ENCODE measurements at places on chromosomes 12 and 14.

- no peak for DNase-seq
These were observed 1.4 kb upstream of the AP4S1 start for GRCh38 chr14:31024010-31024480.

DNA sequence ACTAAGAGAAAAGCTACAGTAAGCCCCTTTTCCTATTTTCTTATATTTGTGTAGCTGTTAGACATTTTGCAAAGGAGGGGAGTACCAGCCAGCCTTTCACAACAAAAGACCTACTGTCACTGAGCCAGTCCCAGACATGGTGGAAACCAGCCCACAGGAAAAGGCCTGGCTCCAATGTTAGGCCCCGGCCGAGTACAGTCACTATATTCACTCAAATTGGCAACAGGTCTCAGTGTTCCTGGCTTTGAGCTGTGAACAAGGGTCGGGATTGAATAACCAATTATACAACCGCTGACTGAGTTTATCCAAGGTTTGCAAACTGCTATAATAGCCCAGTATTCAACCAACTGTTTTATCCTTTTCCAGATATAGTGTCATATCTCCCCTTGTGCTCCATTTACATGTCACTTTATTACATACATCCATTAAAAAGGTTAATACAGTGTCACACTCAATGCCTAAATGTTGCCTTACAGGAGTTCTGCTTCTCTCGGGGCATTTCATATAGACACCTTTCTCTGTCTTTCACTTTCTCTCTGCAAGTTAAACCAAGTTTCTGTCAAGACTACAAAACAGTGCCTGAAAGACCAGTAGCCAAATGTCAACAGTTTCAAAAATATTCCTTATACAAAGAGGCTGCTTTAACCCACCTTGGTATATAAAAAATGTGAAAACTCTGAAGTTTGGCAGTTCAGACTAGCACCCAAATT lies 178.1 kb downstream of the SOX5 start:
- no peak for DNase-seq

DNA sequence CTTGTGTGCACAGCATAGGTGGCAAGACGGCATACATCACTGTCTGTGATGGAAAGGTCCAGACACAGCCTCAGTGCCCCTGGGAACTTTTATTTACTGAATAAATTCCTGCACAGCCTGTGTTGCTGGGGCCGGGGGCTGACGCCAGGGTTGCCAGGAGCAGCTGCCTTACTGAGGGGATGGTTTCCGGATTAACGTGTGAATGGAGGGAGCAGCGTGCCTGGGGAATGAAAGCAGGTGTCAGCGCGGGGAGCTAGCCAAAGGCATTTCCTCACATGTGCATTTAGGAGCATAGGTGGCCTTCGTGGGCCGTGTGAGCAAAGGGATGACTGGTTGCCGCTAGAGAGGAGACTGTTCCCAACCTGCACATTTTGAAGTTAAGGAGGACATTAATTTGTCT lies 41.6 kb downstream of the SFSWAP start:
- no peak for DNase-seq

DNA sequence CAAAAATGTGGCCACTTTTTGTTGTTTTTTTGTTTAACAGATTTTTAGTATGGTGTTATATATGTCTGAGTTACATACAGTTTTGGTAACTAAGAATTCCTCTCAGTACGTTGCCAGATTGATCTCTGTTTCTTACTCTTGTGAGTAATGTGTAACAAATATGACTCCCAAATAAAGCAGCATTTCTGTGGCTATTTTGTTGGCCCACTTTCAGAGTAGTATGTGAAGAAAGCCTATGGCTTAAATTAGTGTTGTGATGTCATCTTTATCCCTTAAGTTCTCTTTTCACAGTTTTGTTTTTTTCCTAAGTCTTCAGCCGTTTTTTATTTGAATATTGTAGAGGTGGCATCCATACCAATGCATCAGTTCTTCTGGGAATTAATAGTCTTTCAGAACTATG lies 10.7 kb downstream of the PCNX4 start:
- no peak for DNase-seq

DNA sequence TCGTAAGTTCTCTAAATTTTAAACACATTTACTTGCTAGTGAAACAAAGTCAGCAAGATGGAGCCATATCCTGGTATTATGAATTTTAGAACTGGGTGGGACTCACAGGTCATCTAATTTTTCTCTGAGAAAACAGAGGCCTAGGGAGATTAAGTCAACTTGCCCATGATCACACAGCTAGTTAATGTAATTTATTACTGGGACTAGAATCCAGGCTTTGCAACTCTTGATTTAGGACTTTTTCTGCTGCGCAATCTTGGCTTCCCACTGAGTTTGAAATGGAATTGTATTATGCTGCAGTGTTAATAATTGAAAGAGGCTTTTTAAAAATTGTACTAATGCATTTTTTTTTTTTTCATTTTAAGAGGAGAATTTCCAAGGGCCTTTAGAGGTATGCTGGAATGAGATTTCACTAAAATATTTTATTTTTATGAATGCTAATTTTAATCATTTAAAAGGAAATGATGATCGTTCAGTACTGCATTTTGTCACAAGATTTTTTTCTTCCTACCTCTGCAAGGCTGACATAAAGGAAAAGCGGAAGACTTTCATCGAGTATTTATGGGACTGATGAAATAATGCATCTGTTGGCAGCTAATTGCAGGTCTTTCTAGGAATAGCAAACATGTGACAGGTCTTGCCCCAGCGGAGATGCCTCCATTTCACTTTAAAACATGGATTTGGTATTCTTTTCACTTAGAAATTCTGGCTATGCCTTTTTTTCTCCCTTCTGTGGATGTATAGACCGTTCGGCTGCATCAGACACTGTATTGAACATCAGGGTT lies 9.6 kb downstream of the CRADD start:
- no peak for DNase-seq

GRCh38 chr12:83514372-83514771 lies 827.7 kb downstream of the TMTC2 start:
- no peak for DNase-seq

GRCh38 chr12:89156862-89157262 lies 195.4 kb downstream of the DUSP6 start:
- DNase-seq: no peak

GRCh38 chr14:49622022-49622607 lies 1.5 kb downstream of the MGAT2 start:
- no peak for DNase-seq

DNA sequence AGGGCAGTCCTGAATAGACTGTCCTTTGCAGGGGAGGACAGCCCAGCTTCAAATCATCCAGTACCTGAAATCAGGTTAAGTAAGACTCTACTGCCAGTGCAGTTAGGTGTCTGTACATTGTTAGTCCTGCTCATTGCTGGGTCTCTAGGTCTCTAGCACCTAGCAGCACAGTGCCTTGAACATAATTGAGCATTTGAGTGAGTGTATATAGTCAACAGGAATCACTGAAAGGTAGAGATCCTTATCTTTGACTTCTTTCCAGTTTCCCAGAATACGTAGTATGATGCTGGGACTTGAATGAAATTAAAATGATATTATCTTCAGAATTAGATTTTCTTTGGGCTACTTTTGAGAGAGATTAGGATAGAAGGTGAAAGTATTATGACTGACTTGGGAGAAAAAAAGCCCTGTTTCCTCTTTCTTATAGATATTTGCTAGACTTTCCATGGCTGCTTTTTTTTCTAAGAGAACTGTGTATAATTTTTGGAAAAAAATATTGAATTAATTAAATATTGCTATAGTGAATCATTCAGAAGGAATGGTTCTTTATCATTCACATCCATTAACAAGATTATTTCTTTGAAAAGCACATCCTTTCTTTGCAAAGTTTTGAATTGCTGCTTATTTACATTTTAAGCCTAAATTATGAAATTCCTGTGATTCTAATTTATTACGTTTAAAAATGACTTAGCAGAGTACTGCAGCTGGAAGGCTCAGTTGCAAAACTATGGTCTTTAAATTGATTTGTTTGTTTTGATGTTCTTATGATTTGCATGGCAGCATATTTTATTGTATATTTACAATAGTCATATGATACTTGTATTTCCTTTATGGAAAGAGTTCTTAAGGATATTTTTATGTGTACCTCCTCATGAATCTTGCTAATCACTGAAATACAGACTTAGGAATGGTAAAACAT lies 51.6 kb downstream of the PPP4R4 start:
- DNase-seq: no peak

DNA sequence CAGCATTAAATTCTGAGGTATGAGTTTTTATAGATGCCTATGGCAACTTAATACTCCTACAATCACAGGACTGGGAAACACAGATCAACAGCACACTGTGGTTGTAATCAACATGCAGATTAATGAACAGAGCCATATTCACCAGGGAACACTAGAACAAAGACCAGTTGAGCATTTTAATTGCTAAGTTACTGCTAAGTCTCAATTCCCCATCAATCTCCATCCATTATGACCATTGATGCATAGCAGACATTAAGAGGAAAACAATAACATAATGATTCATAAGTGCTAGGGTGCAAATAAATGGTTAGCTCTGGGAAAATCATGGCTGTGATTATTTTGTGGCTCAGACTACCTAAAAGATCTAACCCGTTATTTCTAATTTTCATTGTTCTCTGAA lies 505.6 kb downstream of the TRHDE start:
- no peak for DNase-seq

DNA sequence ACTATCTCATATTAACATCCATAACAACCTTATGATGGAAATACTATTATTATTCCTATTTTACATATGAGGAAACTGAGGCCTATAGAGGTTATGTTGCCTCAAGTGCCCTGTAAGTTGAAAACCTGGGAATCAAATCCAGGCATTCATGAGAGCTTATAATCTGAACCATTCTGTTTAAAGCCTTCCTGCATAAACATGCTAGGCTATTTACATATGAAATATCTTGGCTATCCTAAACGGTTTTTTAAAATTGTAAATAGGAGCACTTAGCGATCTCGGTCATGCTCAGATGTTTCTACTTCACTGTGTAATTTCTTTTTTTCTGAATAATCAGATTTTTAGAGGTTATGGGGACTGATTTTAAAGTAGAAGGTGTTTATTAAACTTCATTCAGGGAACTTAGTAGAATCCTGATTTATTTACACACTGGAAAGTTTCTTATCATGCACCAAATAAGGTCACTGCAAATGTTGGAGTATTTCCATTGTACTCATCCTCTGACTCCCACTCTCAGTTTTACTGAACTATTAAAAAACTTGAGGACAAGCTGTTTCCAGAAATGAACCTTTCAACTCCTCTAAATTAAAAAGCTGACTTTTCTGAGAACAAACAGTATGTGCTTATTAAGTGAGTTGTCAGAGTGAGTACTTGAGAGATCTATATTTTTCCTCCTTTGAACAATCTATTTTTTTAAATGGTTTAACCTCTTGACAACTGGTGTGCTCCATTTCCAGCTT lies 141.7 kb downstream of the PIK3C2G start:
- no peak for DNase-seq

GRCh38 chr12:130138478-130138877 lies 23.8 kb upstream of the FZD10 start:
- no peak for DNase-seq

DNA sequence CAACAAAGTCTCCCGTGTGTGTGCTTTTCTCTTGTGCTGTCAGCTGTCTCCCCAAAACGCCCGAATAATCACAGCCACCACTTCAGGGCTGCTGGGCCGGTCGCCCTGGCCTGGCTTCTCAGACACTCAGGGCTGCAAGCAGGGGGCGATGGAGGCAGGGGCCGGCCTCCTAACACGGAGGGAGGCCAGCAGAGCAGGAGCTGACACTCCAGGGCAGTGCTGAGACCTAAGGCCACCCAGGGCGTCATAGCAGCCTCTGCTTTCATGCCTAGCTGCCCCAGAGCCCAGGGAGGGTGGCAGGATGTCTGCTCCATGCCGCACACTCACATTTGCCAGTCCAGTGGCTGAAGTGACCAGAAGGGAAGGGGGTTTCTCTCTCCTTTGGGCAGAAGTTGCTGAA lies 25.6 kb downstream of the STX2 start:
- DNase-seq: no peak

GRCh38 chr12:126617312-126617711 lies 1552.1 kb downstream of the AACS start:
- DNase-seq: no peak

DNA sequence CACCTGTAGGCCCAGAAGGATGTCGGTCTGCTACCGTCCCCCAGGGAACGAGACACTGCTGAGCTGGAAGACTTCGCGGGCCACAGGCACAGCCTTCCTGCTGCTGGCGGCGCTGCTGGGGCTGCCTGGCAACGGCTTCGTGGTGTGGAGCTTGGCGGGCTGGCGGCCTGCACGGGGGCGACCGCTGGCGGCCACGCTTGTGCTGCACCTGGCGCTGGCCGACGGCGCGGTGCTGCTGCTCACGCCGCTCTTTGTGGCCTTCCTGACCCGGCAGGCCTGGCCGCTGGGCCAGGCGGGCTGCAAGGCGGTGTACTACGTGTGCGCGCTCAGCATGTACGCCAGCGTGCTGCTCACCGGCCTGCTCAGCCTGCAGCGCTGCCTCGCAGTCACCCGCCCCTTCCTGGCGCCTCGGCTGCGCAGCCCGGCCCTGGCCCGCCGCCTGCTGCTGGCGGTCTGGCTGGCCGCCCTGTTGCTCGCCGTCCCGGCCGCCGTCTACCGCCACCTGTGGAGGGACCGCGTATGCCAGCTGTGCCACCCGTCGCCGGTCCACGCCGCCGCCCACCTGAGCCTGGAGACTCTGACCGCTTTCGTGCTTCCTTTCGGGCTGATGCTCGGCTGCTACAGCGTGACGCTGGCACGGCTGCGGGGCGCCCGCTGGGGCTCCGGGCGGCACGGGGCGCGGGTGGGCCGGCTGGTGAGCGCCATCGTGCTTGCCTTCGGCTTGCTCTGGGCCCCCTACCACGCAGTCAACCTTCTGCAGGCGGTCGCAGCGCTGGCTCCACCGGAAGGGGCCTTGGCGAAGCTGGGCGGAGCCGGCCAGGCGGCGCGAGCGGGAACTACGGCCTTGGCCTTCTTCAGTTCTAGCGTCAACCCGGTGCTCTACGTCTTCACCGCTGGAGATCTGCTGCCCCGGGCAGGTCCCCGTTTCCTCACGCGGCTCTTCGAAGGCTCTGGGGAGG lies at the start of gene LTB4R:
LTB4R (plus strand) TSS at position 857 of the 959 bp plus-strand sequence. CDS start 4,150 bp downstream, outside the sequence.
- DNase-seq: no peak

GRCh38 chr12:131857908-131858850 lies 30.0 kb downstream of the MMP17 start:
- DNase-seq: no peak

- no peak for DNase-seq
These were observed 205.2 kb upstream of the EEA1 start for GRCh38 chr12:93134175-93134890.

DNA sequence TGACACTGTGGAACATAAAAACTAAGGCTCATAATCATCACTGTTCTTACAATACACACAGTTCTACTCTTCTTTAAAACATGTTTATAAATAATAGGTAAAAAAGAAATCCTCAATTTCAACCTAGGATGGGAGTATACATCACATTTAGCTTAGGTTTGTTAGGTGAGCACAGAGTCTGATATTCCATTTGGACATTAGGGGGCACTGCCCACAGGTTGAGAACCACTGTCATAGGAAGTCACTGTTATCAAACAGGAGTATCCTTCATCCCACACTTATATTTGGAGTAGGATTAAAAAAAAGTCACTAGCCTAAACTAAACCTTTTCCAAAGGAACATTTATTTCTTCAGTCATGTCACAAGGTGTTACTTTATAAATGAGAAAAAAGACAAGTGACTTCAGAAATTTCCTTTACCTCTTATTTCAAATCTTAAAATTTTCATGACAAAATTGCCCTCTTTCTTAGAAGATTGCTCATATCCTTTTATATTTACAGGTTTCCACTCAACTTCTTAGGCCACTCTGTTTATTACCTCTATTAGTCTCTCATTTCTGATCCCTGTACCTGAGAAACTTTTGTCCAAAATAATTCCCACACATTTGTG lies 240.6 kb downstream of the CPNE8 start:
- DNase-seq: no peak

Measured in stimulated activated CD8-positive, alpha-beta memory T cell treated with anti-CD3 and anti-CD28 coated beads, Interleukin-7, amount 100 ng/mL, for 1 hour (primary cell).